Suprapubic skin (tissue), 4 donors: ENCODE measurements at places on chromosomes 7 and 10.

GRCh38 chr10:125235093-125236069 lies 75.0 kb upstream of the CTBP2 start:
- no peak for DNase-seq

DNA sequence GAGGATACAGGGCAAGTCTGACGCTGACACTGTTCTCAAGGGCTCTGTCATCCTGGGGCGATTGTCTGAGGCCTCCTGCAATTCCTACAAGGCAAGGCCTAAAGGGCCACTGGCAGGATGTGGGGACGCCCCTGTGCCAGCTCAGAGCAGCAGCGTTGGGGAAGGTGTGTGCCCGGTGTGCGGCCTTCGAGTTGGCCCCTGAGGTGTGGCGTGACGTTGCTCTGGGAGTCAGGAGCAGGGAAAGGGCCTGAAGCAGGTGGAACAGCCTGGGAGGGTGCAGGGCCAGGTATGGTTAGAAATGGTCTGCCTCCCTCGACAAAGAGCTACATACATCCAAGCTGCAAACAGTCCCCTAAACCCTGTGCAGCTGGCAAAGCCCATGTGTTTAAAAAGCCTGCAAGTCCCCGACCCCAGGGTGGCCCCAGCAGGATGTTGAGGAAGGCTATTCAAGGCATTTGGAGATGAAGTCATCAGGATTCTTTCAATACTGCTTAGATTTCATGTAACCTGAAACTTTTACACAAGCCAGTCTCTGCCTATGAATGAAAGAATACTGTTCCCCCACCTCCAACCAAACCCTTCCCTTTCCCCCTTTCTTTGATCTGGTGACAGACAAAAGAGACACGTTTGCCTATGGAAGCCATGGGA lies 142.5 kb upstream of the TNS3 start:
- DNase-seq: no peak

DNA sequence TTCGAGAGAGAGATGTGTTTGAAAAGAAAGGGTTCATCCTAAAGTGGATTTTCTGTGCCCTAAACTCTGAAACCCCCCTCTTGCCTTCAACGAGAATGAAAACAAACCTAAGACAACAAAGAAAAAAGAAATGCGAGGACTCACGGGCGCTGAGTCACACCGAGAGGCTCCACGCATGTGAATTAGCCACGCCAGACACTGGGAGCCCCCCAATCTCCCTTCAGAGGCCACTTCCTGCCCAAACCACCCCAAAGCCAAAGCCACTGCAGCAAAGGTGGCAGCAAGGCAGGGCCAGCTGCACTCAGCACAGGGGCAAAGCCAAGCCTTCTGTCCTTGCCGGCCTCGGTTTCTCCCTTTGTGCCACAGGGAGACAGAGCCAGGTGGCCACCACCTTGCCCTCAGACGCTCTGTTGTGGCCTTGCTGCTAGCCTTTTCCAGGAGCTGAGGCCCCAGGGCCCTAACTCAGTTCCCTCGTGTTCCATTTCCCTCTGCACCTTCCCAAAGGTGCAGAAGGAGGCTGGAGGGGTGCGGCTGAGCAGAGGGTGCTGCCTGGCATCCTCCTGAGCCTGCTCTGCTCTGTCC lies 93.3 kb downstream of the FAM53B start:
- DNase-seq: no peak

DNA sequence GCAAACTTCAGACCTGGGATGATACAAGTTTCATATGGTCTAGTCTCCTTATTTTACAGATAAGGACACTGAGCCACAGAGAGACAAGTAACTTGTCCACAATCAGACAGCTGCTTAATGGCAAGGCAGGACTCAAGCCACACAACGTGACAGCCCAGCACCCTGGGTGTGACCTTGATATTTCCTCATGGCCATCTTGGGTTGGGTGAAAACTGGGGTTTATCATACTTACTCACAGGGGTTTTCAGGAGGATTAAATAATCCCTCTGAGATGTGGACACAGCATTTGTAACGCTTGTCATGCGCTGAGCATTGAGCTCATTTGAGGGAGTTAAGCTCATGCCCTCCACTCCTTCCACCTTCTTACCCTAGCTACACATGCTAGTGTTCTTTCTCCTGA lies 58.0 kb downstream of the ABLIM1 start:
- no peak for DNase-seq

- no peak for DNase-seq
Measured at GRCh38 chr7:148633761-148634160, 43.2 kb downstream of the C7orf33 start.

DNA sequence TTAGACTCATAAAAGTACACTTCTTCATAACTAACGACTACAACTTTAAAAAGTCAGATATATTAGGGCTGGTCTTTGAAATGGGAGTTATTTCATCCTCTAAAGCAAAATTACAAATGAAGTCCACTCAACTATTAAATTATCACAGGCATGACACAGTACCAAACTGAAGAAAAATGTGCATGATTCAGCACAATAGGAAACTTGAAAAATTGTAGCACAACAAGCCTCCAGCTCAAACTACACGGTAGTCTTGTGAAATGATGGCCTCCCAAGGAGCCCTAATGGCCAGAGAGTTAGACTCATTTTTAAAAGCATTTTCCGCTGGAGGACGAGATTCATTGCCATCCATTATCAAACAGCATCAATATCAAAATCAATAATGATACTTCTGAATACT lies 76.4 kb downstream of the MAGI2 start:
- no peak for DNase-seq

GRCh38 chr7:45082831-45083331 lies 5.9 kb downstream of the NACAD start:
- DNase-seq: peak; percentile 71

DNA sequence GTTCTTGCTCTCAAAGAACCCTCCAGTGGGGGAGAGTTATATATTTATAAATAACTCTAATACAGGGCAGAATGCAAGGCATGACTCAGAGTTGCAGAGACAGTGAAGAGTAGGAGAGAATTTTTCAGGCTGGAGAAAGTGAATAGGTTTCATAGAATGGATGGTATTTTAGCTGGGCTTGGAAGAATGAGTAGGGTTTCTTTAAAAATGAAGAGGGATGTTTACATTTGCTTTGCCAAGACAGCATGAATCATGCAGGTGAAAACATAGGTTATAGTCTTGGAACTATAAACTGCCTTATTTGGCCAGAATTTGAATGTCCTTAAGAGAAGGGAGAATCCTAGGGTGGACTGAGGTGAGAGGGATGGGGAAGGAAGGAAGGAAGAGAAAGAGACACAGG lies 124.8 kb downstream of the CPED1 start:
- no peak for DNase-seq

DNA sequence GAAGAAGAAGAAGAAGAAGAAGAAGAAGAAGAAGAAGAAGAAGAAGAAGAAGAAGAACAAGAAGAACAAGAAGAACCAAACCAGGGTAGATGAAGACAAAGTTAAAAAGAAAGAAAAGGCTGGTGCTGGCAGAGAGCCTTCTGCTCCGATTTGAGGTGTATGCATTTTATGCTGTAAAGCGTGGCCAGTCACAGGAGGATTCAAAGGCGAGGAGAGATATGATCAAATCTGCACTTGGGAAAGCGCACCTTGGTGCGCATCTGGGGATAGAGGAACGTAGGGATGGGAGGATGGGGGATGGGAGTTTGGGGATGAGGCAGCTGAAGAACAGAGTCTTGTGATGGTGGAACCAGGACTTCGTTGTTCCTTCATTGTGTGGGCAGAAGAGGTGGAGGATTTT lies at the start of gene NME8:
Gene NME8, plus strand, starts transcription at position 301 of the 400 bp plus-strand sequence. CDS start 1,670 bp downstream, outside the sequence.
- DNase-seq: no peak

GRCh38 chr7:134836447-134836846 lies 57.0 kb downstream of the CALD1 start:
- no peak for DNase-seq

- no peak for DNase-seq
Measured at GRCh38 chr7:17932770-17933169, 7.5 kb downstream of the SNX13 start.

- DNase-seq: no peak
Measured at GRCh38 chr10:69579464-69580060, 6.3 kb upstream of the NEUROG3 start.

GRCh38 chr7:112183266-112183665 lies 22.9 kb downstream of the DOCK4 start:
- DNase-seq: no peak

GRCh38 chr10:114632869-114633715 lies 25.0 kb downstream of the ABLIM1 start:
- DNase-seq: peak; percentile 73

- DNase-seq: no peak
Measured at GRCh38 chr10:33112831-33113455, 154.9 kb upstream of the ITGB1 start.

- DNase-seq: no peak
Measured at GRCh38 chr10:77377678-77378352, 259.8 kb downstream of the KCNMA1 start.

DNA sequence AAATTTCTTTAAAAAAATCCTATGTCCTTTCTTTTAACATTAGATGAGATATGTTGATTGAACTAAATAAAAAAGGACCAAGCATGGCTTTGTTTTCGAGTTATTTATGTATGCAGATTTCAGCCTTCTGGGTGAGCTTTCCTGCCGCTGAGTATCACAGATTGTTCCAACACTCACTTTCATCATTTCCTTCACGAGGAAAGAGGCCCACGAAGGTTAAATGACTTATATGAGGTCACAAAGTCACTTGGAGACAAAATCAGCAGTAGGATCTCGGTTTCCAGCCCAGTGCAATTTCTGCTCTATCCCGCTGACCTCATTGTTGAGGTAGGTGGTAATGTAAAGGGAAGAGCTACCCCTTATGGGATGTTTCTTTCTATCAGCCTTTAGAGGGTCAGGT lies 226.8 kb downstream of the SKAP2 start:
- no peak for DNase-seq
